Fibroblast of skin of right quadriceps (primary cell): ENCODE measurements at places on chromosomes 6 and 20.

- peak; percentile 1 for DNase-seq
Observed at GRCh38 chr20:39630215-39630908, 668.2 kb downstream of the DHX35 start.

DNA sequence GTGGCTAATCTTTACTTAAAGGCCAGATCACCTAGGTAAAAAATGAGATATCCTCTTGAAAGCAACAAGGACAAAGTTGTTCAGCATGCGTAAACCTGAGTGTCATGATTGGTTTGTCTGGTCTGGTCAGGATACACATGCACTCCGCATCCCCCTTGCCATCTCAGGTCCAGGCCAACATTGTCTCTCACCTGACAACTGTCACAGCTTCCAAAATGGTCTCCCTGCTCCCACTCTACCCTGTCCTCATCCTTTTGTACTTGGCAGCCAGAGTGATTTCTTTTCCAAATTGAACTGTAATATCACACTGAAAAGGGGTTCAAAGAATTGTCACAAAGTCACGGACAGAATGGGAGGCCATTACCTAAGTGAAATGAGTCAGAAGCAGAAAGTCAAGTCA, 21.1 kb upstream of the APCDD1L start:
- DNase-seq, result no peak

DNA sequence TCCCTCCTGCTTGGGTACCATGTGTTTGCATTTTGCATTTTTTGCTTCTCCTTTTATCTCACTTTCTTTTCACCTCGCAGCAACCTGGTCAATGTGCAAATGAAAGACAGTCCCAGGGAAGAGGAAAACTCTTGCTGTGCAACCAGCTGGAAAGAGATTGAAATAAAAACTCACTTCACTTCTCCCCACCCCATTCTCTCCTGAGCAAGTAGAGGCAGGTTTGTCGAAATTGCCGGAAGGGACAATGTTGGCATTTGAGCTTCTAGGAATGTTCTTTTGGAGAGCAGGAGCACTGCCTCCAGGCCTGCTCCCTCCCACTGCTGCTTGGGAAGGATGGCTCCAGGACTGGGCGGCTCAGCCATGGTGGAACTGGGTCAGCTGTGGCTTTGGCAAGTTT, 30.6 kb downstream of the KCNG1 start:
- no peak for DNase-seq

- DNase-seq, result peak; percentile 38
Observed at GRCh38 chr6:154766288-154766687, 33.1 kb downstream of the SCAF8 start.

GRCh38 chr6:155782739-155783459, 327.3 kb upstream of the NOX3 start:
- peak; percentile 70 for DNase-seq

DNA sequence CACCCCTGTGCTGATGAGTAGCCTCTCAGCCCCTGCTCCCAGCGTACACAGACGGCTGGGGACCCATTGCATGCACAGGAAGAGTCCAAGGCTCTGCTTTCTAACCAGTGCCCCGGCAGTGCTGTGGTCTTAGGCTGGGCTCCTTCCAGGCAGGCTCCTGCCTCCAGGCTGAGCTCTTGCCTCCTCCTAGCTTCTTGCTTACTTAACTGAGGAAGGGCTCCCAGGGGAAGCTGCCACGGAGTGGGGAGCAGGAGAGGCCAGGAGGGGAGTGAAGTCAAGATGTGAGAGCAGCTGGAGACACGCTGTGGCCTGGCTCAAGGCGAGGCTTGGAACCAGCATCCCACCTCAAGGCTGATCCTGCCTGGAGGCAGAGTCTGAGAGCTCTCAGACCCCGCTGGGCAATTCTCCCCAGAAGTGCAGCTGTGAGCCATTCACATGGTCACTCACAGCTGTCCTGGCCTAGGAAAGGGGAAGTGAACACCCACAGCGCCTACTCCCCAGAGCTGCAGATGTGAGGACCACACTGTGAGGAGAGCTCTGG, 141.0 kb downstream of the TBXT start:
- no peak for DNase-seq

- DNase-seq, result no peak
Observed at GRCh38 chr6:51926125-51926524, 161.3 kb downstream of the PKHD1 start.

DNA sequence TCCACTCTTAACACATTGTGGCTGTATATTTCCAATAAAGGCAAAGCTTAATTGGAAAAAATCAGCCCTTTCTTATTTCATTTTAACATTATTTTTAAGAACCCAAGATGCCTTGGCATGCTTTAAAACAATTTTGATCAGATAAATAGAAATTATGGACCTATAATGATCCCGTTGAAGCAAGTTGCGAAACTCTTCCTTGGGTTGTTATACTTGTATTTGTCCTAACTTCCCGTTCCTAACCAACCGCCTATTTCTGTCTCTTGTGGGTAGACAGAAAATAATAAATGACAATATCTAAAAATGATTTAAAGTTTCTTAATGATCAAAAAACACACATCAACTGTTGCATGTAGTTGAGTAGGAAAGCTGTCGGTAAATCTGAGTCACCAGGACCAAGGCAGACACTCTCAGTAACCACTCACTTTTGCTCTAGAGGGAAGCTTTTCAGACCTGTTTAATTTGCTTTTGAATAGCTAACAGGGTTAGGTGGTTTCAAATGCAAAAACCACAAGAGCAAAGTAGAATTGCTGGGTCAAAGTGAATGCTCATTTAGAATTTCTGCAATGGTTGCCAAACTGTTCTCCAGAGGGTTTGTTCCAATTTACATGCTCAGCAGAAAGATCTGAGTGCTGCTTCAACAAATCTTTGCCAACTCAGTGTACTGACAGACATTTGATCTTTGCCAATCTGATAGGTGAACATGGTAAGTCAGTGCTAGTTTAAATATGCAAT, 34.2 kb upstream of the KCNK5 start:
- DNase-seq, result no peak

DNA sequence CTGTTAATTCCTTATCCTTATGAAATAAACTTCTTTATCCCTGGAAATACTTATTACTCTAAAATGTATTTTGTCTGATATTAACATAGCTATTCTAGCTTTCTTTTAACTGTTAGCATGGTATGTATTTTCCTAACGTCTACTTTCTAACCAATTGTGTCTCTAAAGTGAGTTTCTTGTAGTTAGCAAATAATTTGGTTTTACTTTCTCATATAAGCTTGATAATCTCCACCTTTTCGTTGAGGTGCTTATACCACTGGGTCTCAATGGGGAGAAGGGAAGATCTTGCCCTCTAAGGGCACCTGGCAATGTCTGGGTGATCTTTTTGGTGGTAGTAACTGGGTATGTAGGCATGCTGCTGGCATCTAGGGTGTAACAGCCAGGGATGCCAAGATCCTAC, 25.7 kb downstream of the ZNF334 start:
- DNase-seq, result no peak

- DNase-seq, result no peak
Observed at GRCh38 chr6:53513519-53513966, 31.4 kb downstream of the GCLC start.

GRCh38 chr6:108616973-108617372, 56.3 kb downstream of the FOXO3 start:
- no peak for DNase-seq

- DNase-seq, result peak; percentile 68
Observed at GRCh38 chr6:132190097-132190814, 211.0 kb downstream of the MOXD1 start.

GRCh38 chr6:47069156-47069555, 27.0 kb upstream of the ADGRF1 start:
- DNase-seq, result no peak

DNA sequence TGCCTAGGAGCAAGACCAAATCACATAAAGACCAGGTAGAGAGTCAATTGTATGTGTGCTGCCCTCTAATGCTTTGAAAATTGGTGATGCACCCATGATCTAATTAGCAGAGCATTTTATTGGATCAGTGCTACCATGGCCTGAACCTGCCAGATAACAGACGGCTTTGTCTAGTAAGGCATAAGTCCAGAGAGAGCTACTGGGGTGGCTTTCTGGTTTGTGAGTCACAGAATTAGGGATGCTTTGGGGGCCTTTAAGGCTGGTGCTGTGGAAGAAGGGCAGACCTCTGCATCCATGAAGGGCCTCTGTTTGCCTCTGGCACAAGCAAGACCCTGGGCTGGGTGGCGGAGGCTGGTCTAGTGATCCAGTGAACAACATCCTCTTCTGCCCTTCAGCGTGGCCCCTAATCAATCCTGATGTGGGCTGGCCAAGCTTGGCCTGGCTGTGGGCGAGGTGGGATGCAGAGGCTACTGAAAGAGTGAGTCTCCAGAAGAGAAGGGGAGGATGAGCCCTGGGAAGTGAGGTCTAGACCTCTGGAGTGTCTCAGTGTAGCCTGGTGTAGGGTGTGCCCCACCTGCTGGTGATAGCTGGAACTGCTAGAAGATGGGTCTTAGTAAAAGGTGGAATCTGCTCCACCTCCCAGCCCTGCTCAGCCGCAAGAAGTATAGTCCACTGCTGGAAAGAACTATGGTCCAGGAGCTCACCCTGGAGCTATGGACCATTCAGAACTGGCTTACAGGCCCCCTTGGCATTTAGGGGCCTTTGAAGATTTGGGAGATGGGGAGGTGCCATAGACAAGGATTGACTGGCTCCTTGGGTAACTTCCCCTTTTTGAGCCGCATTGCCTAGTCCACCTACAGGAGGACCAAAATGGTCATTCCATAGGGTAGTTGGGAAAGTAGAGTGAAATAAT, 36.7 kb upstream of the AAR2 start:
- peak; percentile 63 for DNase-seq

DNA sequence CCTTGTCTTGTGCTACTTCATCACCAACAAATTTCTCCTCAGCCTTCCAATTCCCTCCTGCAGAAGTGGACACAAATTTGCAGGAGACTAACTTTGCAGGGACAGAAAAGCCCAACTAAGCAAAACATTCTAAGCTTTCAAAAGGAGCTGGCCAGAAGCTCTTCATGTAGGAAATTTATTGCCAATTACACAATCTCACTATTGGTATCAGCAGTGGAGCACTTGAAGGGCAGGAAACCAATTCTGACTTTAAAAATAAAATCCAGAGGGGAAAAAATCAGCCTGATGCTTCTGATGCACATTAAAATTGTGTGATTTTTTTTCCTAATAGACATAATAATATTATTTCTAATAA, 193.3 kb downstream of the LY86 start:
- peak; percentile 50 for DNase-seq

DNA sequence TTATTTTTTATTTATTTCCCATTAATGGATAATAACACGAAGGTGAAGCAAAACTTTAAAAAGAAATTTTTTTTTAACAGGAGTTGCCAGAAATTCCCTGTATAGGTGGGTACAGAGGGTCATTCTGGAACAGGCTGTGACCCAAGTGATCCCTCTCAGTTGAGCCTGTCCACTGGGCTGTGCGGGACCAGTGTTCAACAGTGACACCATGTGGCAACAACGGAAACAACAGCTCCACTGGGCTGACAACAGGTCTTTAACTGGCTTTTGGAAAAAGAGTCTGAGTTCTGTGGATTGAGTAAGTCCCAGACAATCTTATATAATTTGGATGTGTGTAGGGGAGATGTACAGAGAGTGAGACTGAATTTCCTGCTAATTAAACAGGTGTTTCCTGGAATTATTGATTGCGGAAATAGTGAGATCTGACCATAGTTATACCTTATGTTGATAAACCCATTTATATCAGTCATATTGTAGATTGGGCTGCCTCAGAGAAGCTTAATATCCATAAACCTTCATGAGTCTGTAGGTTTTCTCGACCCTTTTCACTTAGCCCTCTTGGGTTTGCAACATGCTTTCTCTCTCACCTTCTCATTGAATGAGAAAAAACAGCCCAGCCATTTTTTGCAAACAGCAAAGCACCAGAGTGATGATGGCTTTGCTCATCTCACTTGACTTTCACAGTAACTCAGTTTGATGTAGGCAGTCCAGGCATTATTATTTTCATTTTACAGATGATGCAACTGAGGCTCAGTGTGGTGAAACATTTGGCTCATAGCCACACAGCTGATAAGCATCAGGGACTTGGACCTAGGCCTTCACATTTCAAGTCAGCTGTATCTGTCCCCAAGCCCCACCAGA, 17.5 kb downstream of the KIAA1755 start:
- no peak for DNase-seq

GRCh38 chr6:137105375-137105774, 60.6 kb upstream of the IL20RA start:
- DNase-seq, result no peak

- peak; percentile 93 for DNase-seq
Observed at GRCh38 chr6:121549736-121550135, 114.3 kb downstream of the GJA1 start.

DNA sequence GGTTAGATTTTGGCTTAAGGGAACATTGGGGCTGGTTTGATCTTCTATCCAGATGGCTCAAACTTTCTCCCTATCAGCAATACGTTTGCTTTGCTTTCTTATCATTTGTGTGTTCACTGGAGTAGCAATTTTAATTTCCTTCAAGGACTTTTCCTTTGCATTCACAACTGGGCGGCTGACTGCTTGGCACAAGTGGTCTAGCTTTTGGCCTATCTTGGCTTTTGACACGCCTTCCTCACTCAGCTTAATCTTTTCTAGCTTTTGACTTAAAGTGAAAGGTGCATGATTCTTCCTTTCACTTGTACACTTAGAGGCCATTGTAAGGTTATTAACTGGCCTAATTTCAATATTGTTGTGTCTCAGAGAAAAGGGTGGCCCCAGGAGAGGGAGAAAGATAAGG, 254.9 kb downstream of the PLCB1 start:
- no peak for DNase-seq

GRCh38 chr20:55472704-55473103, 532.6 kb downstream of the CBLN4 start:
- no peak for DNase-seq

DNA sequence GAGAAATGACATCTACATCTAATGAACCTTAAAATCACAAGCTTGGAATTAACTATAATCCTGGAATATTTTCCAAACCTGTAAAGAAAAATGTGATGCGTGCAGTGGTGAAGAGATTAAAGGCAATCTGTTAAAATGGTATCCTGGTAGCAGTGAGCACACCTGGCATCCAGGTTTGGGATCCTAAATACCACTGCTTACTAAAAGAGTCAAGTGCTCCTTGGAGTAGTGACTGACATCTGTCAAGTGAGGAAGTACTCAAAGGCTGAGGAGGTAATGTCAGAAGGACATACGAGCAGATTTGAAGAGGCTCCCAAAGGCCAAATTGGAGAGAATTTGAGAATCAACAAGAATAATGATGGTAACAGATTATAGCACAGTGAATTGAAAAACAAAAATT, 32.8 kb downstream of the PCMT1 start:
- DNase-seq, result no peak

- DNase-seq, result no peak
Observed at GRCh38 chr6:15672291-15672690, 9.5 kb upstream of the DTNBP1 start.

DNA sequence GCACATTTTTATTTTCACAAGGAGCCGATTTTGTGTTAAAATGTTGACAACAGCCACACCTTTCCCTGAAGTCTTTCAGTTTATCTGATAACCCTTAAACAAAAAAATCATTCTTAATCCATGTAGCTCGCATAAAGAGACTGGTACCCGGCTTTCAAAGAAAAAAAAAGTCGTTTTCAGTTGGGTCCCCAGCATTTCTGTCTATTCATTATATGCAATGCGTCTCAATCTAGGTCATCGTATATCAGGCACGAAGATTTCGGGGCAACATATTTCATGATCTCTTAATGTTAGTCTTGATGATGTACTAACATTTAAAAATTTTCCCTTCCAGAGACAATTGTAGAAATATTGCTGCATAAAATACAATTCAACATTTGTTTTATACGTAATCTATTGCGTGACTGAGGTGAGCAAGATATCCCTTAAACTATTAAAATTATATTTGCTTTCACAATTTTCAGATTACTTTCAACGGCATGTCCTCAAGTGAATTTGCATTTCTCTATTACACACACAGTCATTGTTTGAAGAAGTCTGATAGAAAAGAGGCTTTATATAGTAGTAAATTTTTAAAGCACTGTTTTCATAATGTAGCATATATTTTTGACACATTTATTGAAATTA, 2.9 kb upstream of the TUBB2B start:
- no peak for DNase-seq
